H9 (cell line): ENCODE measurements at places on chromosomes 5 and 9. TPM values are rescaled to one million over a fixed set of nuclear protein-coding genes. Genes with fewer than 3 reads are reported as not detected.
A peak's percentile ranks its signal among the peaks of the same experiment; 100 is the strongest.

- no peak for DNase-seq
These were observed 30.1 kb upstream of the ZBED3 start for GRCh38 chr5:77117161-77117560.

- DNase-seq: peak; percentile 61
These were observed 60.7 kb downstream of the MAT2B start for GRCh38 chr5:163565931-163566608.

- DNase-seq: no peak
These were observed 15.7 kb downstream of the NUP155 start for GRCh38 chr5:37355161-37355560.

The SV2C gene
- 0.02 and 0.09 TPM in 2 replicates for total RNA-seq

DNA sequence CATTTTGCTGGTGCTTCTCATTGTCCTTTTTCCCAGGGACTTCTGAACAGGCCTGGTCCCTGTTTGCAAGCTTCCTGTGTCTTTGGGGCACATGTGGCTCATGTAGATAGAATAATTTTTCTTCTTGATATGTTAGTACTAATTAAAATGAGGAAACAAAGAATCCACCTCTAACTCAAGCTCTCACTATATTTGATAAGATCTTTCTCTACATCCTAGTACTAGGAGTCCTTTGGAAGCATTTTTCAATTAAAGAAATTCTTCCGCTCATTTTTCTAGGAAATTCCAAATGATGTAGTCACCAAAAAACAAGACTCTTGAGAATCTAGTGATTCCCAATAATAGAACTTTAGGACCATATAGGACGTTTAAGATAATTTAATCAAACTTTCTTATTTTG lies 165.3 kb downstream of the SEC61B start:
- DNase-seq: no peak

DNA sequence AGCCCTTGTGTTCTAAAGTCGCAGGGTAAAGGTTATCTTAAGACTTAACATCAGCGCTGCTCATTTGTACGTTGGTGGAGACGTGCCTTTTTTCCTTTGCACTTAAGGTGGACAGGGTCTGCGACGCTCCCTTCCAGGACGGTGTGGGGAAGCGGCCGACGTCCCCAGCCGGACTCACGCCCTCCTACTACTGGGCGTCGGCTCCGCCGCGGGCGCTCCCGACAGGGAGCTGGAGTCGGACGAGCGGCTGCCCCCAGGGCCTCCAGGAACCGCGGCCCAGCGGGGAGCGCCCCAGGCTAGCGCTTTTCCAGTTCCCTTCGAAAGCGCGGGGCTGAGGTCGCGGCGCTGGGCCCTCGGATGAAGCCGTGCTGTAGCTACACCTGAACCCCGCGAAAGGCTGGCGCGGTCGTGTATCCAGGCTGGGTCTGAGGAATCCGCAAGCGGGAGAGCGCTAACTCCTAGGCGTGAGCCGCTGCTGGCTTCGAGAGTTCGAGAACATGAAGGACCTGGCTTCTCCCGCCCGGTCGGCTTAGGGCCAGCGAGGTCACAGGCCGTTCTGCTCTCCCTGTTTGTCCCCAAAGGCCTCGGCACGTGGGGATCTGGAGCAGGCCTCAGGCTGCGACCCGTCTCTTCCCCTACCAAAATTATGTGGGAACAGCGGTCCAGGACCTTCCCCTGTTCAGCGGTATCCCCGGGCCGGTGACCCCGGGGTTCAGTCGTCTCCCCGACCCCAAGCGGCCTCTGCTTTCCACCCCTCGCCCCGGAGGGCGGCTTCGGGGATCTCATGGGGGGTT lies 3.8 kb upstream of the DMRT3 start:
- DNase-seq: peak; percentile 66

- DNase-seq: peak; percentile 27
These were observed 49.9 kb downstream of the ZFAND5 start for GRCh38 chr9:72315089-72315509.

DNA sequence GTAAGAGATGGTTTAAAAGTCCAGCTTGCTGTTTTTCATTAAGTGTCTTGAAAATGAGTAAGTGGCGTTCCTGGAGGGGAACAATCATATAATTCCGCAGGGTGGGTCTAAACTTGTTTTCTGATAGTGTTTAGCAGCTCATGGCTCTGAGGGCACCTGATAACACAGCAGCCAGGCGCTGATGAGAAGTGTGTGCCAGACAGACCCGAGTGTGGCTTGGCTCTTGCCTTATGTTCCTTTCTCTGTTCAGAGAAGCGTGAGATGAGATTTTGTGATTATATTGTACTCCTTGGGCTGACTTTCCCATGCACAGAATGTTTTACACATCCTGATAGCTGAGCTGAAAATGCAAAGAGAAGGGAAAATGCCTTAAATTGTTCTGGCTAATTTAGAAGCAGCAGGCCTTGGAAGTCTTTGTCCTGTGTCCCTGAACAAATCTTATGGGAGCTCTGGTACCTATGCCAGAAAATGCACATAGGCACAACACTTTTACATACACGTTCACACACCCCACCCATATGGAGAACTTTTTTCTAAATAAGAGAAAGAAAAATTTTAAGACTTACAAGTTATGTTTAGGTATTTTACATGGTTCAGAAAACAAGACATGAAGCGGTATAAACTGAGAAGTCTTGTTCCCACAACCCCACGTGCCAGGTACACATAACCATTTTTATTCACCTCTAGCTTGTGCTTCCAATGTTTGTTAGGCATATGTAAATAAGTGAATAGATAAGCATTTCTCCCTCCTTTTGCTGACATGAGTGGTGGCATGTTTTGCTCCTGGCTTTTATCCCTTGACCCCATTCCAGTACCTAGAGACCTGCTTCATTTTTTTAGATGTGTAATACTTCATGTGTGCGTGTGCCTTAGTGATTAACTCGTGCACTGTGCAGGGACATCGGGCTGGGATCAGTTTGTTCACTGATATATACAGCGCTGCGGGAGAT lies 152.2 kb upstream of the OTULINL start:
- DNase-seq: no peak

- DNase-seq: no peak
These were observed at the start of gene TIFAB for GRCh38 chr5:135452321-135453030. Gene TIFAB, minus strand, starts transcription at chr5:135452351. Its CDS starts 2,412 bp downstream, at chr5:135449939.

DNA sequence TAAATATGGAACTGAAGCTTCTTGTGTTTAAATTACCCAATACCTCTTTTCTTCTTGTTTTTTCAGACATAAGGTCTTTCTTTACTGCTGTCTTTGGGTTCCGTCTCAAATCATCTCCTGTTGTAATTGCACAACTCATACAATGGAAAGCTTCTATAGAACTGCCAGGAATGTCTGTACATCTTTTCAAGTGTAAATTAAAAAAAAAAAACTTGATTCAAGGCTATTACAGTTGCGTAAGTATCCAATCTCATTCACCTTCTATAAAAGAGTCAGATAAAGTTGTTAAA lies 243.5 kb downstream of the ICE1 start:
- DNase-seq: no peak

DNA sequence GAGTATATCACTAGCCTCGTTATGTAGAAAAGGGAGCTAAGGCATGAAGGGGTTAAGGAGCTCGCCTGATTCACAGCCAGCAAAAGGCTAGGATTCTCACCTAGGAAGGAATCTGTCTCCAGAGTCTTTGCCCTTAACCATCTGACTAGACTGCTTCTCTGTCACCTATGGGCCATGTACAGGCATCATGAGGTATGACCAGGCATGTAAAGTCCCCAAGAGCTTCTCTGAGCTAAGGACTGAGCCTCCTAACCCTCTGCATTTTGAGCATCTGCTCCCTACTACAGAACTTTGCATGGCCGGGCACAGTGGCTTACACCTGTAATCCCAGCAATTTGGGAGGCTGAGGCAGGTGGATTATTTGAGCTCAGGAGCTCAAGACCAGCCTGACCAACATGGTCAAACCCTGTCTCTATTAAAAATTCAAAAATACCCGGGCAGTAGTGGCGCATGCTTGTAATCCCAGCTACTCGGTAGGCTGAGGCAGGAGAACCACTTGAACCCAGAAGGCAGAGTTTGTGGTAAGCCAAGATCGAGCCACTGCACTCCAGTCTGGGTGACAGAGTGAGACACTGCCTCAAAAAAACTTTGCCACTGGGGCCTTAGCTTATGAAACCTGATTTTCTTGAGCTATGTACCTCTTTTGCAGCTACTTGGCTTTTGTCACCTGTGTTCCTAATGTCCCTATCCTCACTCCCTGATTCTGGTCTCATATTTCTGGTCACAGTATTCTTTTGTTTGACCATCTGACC lies 33.2 kb upstream of the IL7R start:
- DNase-seq: no peak

DNA sequence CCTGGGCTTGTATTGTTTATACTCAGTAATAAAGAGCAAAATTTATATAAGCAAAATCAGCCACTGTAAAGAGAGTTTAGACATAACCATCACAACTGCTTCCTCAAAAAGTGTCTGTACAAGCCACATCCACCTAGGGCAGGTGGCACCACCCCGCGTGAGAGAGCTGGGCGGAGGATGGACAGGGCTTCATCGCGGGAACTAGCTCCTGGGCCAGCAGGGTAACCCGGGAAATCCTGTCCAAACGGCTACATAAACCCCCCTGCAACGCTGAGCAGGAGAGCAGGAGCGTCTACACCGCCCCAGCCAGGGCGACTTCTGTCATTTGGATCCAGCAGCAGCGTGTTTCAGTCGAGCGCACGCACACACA lies 1.3 kb downstream of the SLC6A3 start:
- no peak for DNase-seq

The SPRY4 gene
- total RNA-seq: 92.4 and 95.9 TPM in 2 replicates

The TUSC1 gene
- total RNA-seq: not detected in 2 replicates

The RXFP3 gene
- total RNA-seq: not detected in 2 replicates

The MRPS2 gene
- 81.0 and 84.2 TPM in 2 replicates for total RNA-seq

The WDR31 gene
- total RNA-seq: 0.59 and 0.72 TPM in 2 replicates

The TAF11L11 gene
- not detected in 2 replicates for total RNA-seq

GRCh38 chr5:168948746-168949145 lies 352.2 kb downstream of the SLIT3 start:
- no peak for DNase-seq

GRCh38 chr5:32115985-32116384 lies 58.1 kb downstream of the GOLPH3 start:
- DNase-seq: no peak

GRCh38 chr5:139795074-139796001 lies at the start of gene PSD2:
Gene PSD2, plus strand, starts transcription at chr5:139795808. Its CDS starts 13,633 bp downstream, at chr5:139809441.
- peak; percentile 51 for DNase-seq

The ADAMTSL1 gene
- 1.2 and 1.5 TPM in 2 replicates for total RNA-seq

The GARIN3 gene
- total RNA-seq: not detected in 2 replicates

DNA sequence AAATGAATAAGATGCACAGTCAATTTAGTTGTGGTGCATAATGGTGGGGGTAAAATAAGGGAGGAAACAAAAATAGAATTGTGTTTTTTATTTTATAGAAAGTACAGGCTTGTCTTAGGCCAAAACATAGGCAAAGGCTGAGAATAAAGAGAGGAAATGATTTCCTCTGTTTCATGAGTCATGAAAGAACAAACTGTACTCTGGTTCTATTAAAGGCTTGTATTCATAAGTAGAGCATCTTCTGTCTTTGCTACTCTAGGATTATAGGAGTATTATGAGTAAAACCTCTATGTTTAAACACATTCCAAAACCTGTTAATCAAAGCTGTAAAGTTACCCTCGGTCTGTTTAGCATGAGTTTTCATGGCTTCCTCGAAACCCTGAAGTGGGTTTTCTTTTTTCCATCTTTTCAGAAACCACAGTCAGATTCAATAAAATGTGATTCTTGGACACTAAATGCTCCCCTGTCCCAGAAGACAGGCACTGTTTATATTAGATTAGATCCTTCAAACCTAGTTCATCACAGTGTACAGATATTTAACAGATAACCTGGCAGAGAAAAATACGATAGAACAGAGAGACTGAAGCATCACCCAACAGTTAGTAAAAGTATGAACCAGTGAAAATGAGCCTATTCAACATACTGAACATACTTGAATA lies 473.9 kb upstream of the CYLC2 start:
- no peak for DNase-seq

GRCh38 chr5:102975045-102975444 lies 144.9 kb downstream of the GIN1 start:
- no peak for DNase-seq

- no peak for DNase-seq
These were observed 18.3 kb upstream of the FCHO2 start for GRCh38 chr5:72937517-72938061.

- DNase-seq: no peak
These were observed 344.7 kb upstream of the RGMB start for GRCh38 chr5:98428806-98429205.

GRCh38 chr9:27572918-27573633 lies at the start of gene C9orf72:
Gene C9orf72, minus strand, starts transcription at chr9:27573481. Its CDS starts 6,361 bp downstream, at chr9:27567120.
- no peak for DNase-seq

The RANBP3L gene
- total RNA-seq: not detected in 2 replicates

- no peak for DNase-seq
These were observed 202.4 kb downstream of the SLIT3 start for GRCh38 chr5:169098331-169099121.

DNA sequence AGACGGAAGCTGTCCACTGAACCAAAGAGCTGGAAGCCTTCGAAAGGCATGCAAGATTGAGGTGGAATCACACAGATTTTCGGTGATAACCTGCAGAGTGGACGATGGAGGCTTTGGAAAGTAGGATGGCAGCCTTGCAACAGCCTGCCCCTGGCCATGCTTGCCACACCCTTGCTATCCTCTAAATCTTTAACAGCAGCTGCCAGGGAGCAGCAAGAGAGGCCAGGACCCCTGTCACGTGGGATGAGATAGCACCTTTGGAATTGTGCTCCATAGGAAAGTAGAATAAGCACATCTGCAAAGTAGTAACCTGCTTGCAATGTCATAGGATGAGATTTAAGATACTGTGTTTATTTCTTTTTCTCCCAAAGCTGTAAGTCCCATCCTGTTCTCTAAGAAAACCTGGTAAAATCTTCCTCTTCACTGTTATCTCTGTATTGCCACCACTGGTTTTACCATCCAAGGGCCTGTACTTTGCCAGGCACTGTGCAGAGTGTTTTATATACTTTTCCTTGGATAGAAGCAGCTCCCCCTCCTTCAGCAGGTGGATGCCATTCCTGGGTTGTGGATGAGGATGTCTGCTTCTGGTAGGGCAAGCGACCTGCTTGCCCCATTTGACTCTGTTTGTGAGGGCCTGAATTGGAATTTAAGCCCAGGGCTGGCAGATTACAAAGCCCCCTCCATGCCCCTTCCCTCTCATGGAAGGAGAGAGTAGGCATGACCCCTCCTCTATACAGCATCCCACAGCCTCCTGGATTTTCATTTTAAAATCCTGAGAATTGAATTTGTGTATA lies 10.1 kb downstream of the TRIO start:
- DNase-seq: no peak

GRCh38 chr9:126411225-126411947 lies 84.8 kb downstream of the MVB12B start:
- DNase-seq: no peak

The DNAI1 gene
- total RNA-seq: 0.22 and 0.83 TPM in 2 replicates
